ENCODE measurements at places on chromosomes 5 and 9.

DNA sequence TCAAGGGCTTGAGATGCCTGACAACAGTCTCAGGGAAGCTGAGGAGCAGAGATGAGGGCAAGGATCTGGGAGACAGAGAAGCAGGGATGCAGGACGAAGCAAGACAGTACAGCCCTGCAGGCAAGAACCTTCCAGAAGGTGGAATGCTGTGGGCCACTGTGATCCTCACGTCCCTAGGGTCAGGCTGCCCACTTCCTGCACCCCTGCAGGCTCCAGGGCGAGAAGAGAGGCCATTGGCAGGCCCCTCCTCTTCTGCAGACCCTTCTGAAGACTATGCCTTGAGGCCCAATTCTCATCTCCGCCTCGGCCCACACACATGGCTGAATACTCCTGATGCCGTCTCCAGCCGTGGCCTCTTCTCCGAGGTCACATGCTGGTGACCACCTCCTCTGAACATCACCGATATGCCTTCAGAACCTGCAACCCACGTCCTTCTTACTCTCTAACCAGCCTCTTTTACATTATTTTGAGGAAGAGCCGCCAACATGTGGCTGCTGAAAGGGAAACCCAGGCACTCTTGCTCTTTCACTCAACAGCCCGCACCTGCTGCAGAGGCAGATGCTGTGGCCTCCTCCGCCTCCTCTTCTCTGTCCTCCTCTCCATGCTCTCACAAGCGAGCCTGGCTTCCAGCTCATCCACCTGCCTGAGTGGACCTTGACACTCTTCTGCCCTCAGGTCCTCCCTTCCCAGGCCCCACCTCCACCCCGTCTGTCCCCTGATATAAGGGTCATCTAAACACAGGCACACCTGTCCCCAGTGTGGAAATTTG lies 181.5 kb downstream of the IRX2 start:
- no peak for DNase-seq

- DNase-seq = no peak
Observed at GRCh38 chr5:157354800-157355199, 88.9 kb downstream of the CYFIP2 start.

DNA sequence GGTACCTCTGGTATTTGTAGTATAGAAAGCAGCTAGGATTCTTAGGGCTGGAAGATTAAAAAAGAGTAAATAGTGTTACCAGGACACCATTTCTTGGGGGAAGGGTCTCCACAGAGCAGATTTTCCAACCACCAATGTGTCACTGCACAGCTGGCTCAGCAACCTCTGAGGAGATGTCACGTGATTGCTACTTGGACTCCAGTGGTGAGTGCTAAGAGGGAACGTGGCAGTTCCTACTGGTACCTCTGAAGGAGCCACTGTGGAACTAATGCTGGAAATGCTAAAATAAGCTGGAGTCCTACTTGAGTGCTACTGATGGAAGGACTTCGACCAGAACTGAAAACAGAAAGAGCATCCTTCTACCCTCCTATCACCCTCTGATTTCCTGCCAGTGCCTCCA lies 36.1 kb upstream of the SPDL1 start:
- no peak for DNase-seq

- no peak for DNase-seq
Observed at GRCh38 chr5:135254183-135254582, 144.8 kb downstream of the MACROH2A1 start.

DNA sequence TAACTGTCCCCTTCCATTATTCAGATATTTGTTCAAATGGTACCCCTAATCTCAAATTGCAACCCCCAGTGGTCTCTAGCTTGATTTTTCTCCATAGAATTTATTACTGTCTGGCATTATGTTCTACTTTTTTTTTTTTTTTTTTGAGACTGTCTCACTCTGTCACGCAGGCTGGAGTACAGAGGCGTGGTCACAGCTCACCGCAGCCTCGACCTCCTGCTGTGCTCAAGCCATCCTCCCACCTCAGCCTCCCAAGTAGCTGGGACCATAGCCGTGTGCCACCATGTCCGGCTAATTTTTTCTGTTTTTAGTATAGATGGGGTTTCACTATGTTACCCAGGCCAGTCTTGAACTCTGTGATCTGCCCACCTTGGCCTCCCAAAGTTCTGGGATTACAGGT lies 2.0 kb upstream of the REEP5 start:
- DNase-seq = no peak

- DNase-seq = no peak
Observed at GRCh38 chr5:36870399-36871040, 6.0 kb upstream of the NIPBL start.

DNA sequence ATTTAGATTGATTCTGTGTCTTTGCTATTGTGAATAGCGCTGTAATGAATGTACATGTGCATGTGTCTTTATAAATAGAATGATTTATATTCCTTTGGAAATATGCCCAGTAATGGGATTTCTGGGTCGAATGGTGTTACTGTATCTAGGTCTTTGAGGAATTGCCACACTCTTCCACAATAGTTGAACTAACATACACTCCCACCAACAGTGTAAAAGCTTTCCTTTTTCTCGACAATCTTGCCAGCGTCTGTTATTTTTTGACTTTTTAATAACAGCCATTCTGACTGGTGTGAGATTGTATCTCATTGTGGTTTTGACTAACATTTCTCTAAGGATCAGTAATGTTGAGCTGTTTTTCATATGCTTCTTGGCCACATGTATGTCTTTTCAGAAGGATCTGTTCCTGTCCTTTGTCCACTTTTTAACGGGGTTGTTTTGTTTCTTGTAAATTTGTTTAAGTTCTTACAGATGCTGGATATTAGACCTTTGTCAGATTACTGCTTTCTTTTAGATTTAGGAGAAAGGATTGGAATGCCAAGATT lies 125.0 kb upstream of the NR5A1 start:
- no peak for DNase-seq

GRCh38 chr5:10654566-10654965 lies 90.7 kb downstream of the ANKRD33B start:
- DNase-seq = no peak

GRCh38 chr5:138936225-138936967 lies 61.3 kb upstream of the LRRTM2 start:
- no peak for DNase-seq

GRCh38 chr9:87810679-87811178 lies 71.9 kb upstream of the SPATA31E1 start:
- DNase-seq = no peak

DNA sequence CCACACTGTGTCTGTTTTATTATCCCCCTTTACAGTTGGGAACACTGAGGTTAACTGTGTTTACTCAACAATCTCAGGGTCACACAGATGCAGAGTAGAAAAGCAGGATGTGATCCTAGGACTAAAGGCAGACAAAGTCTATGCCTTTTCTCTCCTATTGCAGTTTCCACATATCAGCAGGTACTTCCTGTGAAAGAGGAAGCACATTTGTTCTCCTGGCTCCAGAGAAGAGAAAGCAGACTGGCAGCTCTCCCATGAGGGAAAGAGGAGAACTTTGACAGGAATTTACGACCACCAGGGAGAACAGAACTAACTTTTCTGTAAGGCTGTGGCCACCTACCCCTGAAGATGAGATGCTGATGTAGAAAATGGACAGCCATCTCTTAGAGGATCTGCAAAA lies 84.2 kb upstream of the TNC start:
- DNase-seq = no peak

DNA sequence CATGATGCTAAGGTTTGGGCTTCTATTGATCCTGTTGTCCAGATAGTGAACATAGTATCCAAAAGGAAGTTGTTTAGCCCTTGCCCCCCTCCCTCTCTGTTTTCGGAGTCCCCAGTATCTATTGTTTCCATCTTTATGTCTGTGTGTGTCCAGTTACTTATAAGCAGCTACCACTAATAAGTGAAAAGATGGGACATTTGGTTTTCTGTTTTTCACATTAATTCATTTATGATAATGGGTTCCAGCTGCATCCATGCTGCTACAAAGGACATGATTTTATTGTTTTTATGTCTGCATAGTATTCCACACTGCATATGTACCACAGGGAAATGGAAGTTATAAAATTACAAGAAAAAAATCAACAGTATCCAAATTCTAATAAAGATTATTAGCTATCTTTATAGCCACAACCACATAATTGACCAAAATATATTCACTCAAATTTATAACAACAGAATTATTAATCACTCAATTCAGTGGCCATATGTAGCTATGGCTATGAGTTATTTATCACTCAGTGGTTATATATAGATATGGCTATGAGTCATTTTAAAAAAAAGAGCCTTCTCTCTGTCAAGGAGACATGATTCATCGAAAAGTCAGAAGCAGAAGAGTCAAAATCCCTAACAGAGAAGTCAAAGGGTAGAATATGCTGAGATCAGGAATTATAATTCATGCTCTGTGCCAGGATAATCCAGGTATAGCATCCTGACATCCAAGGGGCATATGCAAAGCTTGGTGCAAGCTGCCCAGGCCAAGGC lies 367.5 kb downstream of the DEPDC1B start:
- DNase-seq = no peak

DNA sequence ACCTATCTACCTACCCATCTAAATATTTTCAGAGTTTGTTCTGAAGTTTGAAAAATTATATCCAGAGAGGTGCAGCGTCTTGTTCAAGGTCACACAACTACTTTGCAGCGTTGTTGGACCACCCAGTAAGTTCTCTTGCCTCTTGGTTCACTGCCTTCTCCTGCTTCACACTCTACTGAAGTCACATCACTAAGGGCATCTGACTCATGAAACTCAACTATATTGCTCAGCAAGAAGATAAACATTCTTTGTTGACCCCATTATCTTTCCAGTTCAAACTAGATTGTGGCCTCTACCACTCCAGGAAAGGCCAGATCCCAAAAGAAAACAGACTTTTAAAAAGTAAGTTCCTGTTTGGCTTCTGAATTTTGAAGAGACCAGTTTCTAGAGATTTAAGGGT lies 326.9 kb downstream of the SLIT3 start:
- DNase-seq = no peak

GRCh38 chr5:139998837-139999236 lies 44.3 kb downstream of the NRG2 start:
- DNase-seq = no peak

GRCh38 chr5:26872337-26872736 lies 166.0 kb downstream of the CDH9 start:
- DNase-seq = no peak

- peak; percentile 24 for DNase-seq
Observed at GRCh38 chr5:115602591-115603125, 379 bp upstream of the TICAM2 start.

- DNase-seq = no peak
Observed at GRCh38 chr9:134208981-134209725, 44.8 kb upstream of the RNU6ATAC start.

DNA sequence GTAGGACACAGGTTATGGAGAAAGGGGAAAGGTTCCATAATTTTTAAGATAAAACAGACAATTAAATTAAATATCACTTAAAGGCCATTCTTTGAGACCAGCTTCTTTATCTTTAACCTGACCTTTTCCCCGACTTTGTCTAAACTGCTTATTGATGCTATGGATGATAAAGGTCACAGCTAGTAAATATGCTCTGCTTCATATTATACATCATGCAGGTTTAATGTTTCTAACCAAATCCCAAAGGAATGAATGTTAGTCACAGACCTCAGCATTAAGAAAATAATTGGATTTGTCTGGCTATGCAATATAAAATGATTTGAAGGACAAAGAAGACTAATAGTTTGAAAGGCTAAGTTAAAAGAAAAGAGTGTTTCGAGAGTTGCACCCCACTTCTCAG lies 147.6 kb downstream of the ST8SIA4 start:
- no peak for DNase-seq

DNA sequence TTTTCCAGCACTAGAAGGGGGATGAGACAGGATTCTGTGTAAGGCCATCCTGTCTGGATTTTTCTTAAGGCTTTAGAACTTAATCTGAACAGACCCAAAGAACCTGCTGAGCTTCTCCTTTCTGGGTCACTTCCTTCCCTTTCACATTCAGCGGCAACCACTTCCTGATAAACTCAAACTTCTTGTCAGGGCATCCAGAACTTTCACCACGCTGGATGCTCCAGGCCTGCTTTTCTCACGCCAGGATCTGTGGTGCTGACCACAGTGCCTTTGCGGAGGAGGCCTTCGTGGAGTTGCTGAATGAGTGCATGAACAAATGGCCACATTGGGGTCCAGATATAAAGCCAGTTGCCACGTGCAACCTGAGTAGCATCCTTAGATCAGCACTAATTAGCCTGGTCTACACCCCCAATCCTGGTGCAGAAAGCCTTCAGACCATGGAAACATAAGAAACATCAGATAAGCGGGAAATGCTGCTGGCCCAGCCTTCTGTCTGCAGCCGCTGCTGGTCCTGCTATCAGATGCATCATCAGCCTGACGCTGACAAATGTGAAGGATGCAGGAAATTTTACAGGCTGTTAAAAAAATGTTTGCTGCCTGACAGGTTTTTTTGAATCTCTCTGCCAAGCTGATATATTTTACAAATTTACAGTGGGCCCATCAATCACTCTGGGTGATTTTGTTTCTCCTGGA lies 75.3 kb upstream of the BARHL1 start:
- DNase-seq = no peak

- no peak for DNase-seq
Observed at GRCh38 chr9:133122935-133123611, 2.0 kb upstream of the RALGDS start.

DNA sequence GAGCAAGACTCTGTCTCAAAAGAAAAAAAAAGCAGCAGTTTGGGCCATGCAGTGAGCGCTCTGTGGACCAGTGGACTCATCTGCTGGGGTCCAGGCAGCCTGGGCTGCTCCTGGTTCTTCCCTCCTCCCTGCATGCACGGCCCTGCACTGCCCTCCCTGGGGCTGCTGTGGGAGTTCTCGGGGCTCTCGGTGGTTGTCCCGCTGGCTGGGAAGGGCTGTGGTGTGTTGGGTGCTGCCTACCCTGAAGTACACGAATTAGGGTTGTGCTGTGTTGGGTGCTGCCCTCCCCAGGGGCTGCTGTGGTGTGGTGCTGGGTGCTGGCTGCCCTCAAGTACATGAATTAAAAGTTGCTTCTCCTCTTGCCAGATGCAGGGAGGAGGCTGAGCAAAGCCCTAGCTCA lies 18.3 kb upstream of the CLPTM1L start:
- no peak for DNase-seq

GRCh38 chr5:135462304-135462703 lies 10.2 kb upstream of the TIFAB start:
- DNase-seq = peak; percentile 64

GRCh38 chr5:109678447-109678846 lies 11.3 kb upstream of the MAN2A1 start:
- DNase-seq = no peak

DNA sequence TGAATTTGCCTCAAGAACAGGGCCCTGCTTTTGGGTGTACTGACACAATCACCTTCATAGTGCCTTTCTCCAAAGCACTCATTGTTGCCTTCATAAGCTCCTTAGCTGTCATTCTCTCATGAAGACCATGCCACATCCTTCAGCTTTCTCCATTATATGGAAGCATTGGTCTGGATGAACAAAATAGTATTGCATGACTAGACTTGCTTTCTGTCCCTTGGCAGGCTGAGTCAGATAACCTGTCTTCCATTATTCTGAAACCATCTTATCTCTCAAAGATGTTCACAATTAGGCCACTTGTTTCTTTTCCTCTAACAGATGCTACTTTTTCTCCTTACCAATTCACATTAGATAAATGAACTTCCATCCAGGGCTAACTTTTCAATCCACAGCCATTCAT lies 297.9 kb downstream of the IRX1 start:
- no peak for DNase-seq

All from right renal pelvis (tissue), 4 donors.